ENCODE measurements at places on chromosomes 11 and 22.
A peak's percentile ranks its signal among the peaks of the same experiment; 100 is the strongest.

DNA sequence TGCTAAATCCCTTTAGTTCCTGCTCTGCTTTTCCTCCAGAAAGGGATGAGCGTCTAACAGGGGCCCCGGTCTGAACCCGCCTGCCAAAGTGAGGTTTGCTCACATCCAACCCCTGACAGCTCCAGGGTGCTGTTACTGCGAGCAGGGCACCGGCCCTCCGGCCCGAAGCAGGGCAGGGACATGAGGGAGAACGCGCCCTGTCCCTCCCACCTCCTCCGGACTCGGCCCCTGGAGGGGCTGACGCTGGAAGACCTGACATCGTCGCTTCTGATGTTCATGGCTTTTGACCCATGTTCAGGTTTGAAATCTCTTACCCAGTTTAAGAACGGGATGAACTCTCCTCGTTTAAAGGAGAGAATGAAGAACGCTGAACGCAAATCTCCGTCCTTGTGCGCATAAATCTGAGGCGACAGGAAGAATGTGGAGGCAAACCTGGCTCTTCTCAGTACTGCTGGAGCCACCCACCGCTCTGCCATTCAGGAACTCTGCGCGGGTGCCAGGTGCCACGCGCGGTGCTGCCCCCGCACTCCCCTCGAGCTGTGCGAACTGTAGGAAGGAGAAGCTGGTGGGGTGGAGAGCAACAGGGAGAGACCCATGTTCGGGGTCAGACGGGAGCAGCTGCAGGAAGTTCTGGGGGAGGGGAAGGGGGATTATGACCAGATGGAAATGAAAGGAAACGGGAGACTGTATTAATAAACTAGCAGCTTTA is 826 bp upstream of the EEF1G start:
- DNase-seq = no peak

GRCh38 chr11:75440960-75441803 is 8.2 kb upstream of the KLHL35 start:
- no peak for DNase-seq

- DNase-seq = no peak
Measured at GRCh38 chr11:89182773-89183518, 5.3 kb downstream of the TYR start.

GRCh38 chr11:70539360-70540095 is 141.2 kb downstream of the CTTN start:
- DNase-seq = no peak

- no peak for DNase-seq
Measured at GRCh38 chr22:20106205-20106848, 9.6 kb upstream of the RANBP1 start.

DNA sequence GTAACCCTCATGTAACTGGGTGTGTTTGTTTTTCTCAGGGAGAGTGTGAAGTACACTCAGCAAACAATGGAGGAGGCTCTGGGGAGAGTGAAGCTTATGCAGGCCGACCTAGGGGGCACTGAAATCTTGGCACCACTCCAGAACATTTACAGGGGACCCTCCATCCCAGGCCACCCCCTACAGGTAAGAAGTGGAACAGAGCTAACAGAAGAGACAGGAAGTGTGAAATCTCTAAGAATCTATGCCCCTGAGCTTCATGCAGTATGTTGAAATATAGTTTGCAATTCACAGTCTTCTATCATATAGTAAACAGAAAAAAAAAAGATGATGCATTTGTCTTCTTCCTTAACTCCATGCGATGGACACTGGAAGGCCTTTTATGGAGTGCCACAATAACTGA is 8.4 kb downstream of the VWA5A start:
- DNase-seq = no peak

DNA sequence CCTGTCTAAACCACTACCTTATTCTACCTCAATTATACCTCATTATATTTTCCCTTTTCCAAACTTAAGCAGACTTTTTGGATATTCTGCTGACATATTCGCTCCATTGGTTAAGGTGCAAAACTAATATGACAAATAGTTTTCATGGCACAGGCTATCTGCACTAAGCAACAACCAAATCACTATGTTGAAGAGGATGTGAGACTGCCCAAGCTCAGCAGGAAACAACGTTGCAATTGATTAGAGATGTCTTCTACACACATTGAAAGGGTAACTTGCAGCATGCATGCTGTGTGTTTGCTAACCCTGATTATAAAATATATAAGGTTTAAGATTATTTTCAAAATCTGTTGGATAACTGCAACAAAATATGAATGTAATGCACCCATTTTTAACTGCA is 61.6 kb downstream of the STK33 start:
- no peak for DNase-seq

DNA sequence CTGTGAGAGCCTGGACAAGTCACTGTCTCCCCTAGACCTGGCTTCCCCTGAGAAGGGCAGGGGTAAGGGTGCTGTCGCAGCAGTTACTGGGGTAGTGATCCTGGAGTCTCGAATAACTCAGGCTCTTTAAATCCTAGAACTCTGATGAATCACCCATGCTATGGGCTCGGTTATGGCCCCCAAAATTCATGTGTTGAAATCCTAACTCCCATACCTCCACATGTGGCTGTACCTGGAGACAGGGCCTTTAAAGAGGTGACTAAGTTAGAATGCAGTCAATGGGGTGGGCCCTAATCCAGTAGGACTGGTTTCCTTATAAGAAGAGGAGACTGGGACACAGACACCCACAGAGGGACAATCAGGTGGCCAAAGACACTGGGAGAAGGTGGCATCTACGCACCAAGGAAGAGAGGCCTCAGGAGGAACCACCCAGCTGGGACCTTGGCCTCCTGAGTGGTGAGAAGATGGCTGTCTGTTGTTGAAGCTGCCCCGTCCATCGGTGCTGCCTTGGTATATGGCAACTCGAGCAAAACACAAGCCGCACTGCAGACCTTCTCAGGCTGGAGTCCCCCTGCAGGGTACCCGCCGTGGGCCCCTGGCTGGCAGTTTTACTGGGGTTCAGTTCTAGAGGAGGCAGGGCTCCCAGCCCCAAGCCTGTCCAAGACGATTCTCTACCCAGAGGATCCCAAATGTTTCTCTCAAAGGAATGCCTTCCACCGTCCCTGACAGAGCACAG is 48.8 kb upstream of the SHISAL1 start:
- DNase-seq = no peak

GRCh38 chr22:23258826-23259170 is 78.5 kb downstream of the BCR start:
- no peak for DNase-seq

DNA sequence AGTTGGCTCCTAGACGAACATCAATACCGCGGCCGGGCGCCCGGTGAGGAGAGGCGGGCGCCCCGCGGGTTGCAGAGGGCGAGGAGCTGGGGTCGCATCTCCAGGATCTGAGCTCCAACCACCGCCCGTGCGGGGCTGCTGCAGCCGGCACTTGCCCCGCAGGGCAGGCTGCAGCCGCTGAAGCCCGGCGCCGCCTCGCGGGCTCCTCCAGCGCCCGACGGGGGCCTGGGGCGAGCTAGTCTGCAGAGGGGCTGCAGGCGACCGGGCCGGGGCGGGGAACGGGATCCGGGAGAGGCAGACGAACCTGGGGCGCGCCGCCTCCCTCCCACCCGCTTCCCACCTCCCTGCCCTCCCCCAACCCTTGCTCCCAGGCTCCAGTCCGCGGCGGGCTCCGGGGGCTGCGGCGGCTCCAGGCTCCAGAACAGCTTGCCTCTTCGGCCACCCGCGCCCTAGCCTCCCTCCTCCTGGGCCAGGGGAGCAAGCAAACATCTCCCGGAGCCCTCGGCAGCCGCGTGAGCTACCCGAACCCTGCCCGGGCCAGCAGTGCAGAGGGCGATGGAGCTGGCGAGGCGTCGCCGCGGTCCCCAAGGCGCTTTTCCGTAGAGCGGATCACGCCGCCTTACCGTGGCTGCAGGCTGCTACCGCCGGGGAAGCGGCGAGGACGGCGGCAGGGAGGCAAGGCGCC is 802 bp downstream of the TENM4 start:
- peak; percentile 83 for DNase-seq

- DNase-seq = no peak
Measured at GRCh38 chr11:88050247-88050646, 125.0 kb downstream of the RAB38 start.

DNA sequence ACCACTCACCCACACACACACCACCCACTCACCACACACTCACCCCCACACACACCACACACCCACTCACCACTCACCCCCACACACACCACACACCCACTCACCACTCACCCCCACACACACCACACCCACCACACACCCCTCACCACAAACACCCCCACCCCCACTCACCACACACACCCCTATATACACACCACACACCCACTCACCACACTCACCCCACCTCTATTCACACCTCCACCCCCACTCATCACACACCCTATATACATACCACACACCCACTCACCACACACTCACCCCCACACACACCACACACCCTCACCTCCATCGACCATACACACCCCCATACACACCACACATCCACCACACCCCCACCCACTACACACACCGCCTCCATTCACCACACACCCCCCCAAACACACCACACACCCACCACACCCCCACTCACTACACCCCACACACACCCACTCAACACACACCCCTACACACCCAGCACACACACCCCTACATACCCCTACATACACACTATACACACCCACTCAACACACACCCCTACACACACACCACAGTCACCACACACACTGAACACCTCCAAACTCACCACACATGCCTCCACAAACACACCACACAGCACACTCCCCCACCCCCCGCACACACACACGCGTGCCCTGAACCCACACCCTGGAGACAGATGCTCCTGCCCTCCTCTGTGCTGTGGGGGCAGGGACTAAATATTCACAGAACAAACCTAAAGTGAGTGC is 19.0 kb upstream of the TTLL12 start:
- no peak for DNase-seq

- DNase-seq = no peak
Measured at GRCh38 chr22:28269277-28269676, 350.2 kb upstream of the PITPNB start.

DNA sequence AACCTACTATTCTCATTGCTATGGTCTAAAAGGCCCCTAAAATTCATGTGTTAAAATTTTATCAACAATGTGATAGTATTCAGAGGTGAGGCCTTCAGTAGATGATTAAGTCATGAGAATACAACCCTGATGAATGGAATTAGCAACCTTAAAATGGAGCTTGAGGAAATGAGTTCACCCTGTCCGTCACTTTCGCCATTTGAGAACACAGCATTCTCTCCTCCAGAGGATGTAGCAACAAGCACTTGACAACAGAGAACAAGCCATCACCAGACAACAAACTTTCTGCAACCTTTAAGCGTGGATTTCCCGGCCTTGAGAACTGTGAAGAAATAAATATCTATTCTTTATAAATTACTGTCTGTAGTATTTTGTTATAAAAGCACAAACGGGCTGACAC is 197.0 kb downstream of the SBF2 start:
- DNase-seq = no peak

DNA sequence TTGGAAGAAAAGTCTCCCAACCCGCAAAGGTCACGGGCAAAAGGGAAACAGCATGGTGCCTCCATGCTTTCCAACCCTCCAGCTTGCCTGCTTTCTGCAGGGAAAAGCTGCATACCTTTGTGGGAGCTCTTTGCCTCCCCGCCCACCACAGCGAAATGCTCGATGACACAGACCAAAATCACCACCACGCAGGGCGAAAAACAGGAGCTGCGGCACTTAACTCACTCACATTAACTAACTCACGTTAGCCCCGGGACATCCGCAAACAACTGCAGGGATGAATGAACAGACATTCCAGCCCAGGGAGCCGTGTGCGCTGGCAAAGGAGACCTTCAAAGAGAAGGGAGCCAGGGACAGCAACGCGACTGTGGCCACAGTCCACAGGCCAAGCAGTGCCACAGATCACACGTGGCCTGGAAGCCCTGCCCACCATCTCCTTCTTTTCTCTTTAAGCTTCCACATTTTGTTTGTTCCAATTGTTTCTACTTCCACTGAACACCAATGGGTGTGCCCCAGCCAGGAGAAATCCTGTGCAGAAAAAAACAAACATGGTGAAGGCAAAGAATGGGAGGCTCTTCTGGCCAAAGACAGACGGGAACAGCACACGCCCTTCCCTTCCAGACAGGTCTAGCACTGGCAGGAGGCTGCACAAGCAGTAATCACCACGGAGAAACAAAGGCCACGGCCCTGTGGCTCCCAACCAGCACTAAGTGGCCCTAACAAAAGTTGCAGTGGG is 39.3 kb downstream of the DUSP8 start:
- no peak for DNase-seq

GRCh38 chr11:45881708-45882368 is 3.6 kb upstream of the MAPK8IP1 start:
- DNase-seq = no peak

GRCh38 chr11:10930224-10930971 is 72.5 kb upstream of the ZBED5 start:
- no peak for DNase-seq

- no peak for DNase-seq
Measured at GRCh38 chr11:73401217-73401923, 25.2 kb downstream of the RELT start.

GRCh38 chr11:65672180-65672860 is 9.6 kb upstream of the RELA start:
- no peak for DNase-seq

- DNase-seq = no peak
Measured at GRCh38 chr11:12664385-12664784, 9.8 kb upstream of the TEAD1 start.

GRCh38 chr11:113563766-113564526 is 88.7 kb upstream of the DRD2 start:
- no peak for DNase-seq

DNA sequence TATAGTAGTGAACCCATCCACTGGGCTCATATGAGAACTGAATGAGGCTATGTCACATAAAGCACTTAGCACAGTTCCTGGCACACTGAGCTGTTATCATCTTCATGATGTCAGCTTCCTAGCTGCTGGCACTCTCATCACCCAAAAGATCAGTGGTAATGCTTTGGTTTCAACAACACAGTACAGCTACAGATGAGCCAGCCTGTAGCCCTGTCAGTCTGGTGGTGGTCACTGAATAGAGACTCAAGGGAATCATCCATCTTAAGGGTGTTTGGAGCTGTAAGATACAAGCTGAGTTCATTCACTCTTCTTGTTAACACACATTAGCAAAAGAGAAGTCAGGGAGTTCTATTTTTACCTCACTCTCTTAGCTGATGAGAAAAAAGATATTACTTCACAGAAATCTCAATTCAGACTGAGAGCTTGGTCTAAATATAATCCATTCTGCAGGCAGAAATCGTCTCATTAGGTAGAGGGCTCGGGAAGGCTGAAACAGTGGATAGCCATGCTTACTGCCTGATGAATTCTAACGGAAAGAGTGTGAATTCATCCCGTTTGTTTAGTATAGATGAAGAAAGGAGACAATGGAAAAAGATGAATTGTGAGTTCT is 6.3 kb upstream of the SLC1A2 start:
- DNase-seq = no peak

DNA sequence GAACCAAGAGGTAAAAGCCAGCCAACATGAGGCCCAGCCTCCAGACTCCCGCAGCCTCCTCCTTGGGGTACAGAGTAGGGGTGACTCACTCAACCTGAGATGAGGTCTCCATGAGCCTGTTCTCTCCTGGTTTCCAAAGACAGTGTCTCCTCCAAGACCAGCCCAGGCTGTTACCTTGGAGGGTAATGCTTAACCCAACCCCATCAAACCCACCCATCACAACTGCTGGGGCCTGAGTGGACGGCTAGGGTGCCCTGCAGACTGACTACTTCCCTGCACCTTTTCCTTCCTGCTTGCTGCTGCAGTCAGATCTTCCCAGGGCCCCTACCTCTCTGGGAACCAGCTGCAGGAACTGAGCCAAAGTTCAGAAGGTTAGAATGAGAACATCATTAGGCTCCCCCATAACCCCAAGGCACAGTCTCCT is 5.1 kb upstream of the NOL12 start:
- DNase-seq = no peak

GRCh38 chr11:78347956-78348355 is 69.7 kb downstream of the GAB2 start:
- no peak for DNase-seq

- no peak for DNase-seq
Measured at GRCh38 chr11:106152013-106152412, 74.6 kb downstream of the AASDHPPT start.

All from ecto neural progenitor cell (in vitro differentiated cells).